ENCODE measurements at places on chromosomes 2 and 18. TPM values are rescaled to one million over a fixed set of nuclear protein-coding genes. Genes with fewer than 3 reads are reported as not detected.

MTLN gene
- total RNA-seq, result 65.0 TPM

OXER1 gene
- total RNA-seq, result 0.33 TPM

SKA1 gene
- total RNA-seq, result 3.9 TPM

DSG4 gene
- total RNA-seq, result not detected

RTKN gene
- 0.71 TPM for total RNA-seq

LRRFIP1 gene
- total RNA-seq, result 160 TPM

ZFP36L2 gene
- 75.5 TPM for total RNA-seq

UGP2 gene
- 46.1 TPM for total RNA-seq

FOXD4L1 gene
- 0.11 TPM for total RNA-seq

FSIP2 gene
- total RNA-seq, result not detected

CIB4 gene
- total RNA-seq, result not detected

SATB2 gene
- total RNA-seq, result 0.18 TPM

GPR35 gene
- total RNA-seq, result 3.3 TPM

BCL2 gene
- 71.4 TPM for total RNA-seq

CXCR1 gene
- total RNA-seq, result not detected

FAM110C gene
- total RNA-seq, result 0.20 TPM

C18orf54 gene
- 3.4 TPM for total RNA-seq

STPG4 gene
- total RNA-seq, result not detected

CRYGD gene
- not detected for total RNA-seq

MTX2 gene
- total RNA-seq, result 35.1 TPM

FBLN7 gene
- 21.8 TPM for total RNA-seq

HOXD13 gene
- total RNA-seq, result not detected

HAUS1 gene
- 42.4 TPM for total RNA-seq

NOSTRIN gene
- 0.32 TPM for total RNA-seq

CKAP2L gene
- total RNA-seq, result 4.1 TPM

GKN1 gene
- total RNA-seq, result not detected

CPLX4 gene
- total RNA-seq, result not detected

UCN gene
- 1.1 TPM for total RNA-seq

AUP1 gene
- 204 TPM for total RNA-seq

RIT2 gene
- total RNA-seq, result not detected

EGR4 gene
- 0.79 TPM for total RNA-seq

TTC21B gene
- total RNA-seq, result 16.3 TPM

ATP5MC3 gene
- total RNA-seq, result 407 TPM

CCDC85A gene
- not detected for total RNA-seq

INO80C gene
- 41.8 TPM for total RNA-seq

BOLA3 gene
- total RNA-seq, result 109 TPM

Data from activated T-cell treated with anti-CD3 and anti-CD28 coated beads, Interleukin-2, amount 50 U/mL, for 4 hours (primary cell).